ENCODE measurements at places on chromosomes 12 and 14. TPM values are rescaled to one million over a fixed set of nuclear protein-coding genes. Genes with fewer than 3 reads are reported as not detected.

Gene EML5
- 7.4 TPM for total RNA-seq

Gene TCTN2
- total RNA-seq, result 9.3 TPM

Gene SAV1
- 28.9 TPM for total RNA-seq

Gene RPL41
- total RNA-seq, result 3,433 TPM

Gene NGB
- not detected for total RNA-seq

Gene VRTN
- not detected for total RNA-seq

Gene TMPRSS12
- total RNA-seq, result not detected

Gene TAS2R8
- total RNA-seq, result not detected

Gene ABCD2
- not detected for total RNA-seq

Gene DENND5B
- 9.9 TPM for total RNA-seq

Gene STAB2
- not detected for total RNA-seq

GRCh38 chr12:15453613-15454012 lies 131.3 kb downstream of the PTPRO start:
- no peaks in the 10 kb centered on the region for H3K36me3 ChIP-seq
- no peaks in the 10 kb centered on the region for H3K27me3 ChIP-seq
- no peak overlapping the region for H3K4me3 ChIP-seq
- H3K4me1 ChIP-seq, result no peaks in the 10 kb centered on the region
- DNase-seq, result no peak

DNA sequence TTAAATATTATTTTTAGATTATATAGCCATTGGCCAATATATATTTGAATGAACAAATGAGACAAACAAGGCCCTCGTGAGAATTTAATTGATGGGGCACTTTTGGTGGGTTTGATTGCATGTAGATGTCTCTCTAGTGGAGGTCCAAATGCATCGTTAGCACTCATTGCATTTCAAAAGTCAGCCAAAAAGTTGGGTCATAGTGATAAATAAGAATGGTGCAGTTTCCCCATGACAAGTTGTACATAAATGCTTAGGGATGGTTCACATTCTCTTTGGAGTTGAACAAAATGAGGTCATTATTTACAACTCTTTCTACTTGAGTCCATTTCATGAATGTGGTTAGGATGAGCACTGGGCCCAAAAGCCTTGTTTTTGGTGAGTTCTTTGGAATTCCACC lies 1.0 kb downstream of the BEST3 start:
- H3K27me3 ChIP-seq, result no peaks in the 10 kb centered on the region
- H3K36me3 ChIP-seq, result no peaks in the 10 kb centered on the region
- no peak overlapping the region for H3K27ac ChIP-seq
- DNase-seq, result no peak

GRCh38 chr14:105281371-105282097 lies 19.3 kb downstream of the BRF1 start:
- H3K36me3 ChIP-seq, result 0 out of 2 replicates have a peak, but pooled peaks cover 4% of the 10 kb centered on the region
- no peak overlapping the region for H3K27ac ChIP-seq
- H3K27me3 ChIP-seq, result no peaks in the 10 kb centered on the region
- no peak overlapping the region for H3K4me3 ChIP-seq
- H3K4me1 ChIP-seq, result peaks cover 9% of the 10 kb centered on the region
- DNase-seq, result peak; percentile 50

DNA sequence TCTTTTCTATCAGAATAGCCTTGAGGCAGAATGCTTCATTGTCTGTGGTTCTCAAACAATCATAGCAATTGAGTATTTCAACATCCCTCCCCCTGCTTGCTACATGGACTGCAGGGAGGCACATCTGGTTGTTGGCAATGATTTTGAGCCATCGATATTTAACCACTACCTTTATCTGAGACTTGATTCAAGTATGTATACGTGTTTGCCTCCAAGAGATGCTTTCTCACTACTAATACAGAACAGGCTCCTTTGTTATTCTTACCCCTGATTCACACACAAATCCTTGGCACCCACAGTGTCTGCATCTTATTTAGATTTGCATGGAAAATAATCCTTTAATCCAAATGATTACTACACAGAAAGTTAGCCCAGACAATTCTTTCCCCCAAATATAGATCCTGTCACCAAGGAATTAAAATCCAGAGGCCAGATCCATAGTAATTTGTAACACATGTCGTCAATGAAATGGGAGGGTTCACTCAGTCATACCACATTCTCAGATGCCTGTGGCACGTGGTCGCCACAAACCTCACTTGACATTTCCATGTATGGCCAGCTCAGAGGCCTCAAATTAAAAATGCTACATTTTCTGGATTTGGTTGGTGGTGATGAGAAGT lies 199.3 kb downstream of the ITPR2 start:
- no peak overlapping the region for H3K27ac ChIP-seq
- peaks cover 75% of the 10 kb centered on the region for H3K4me1 ChIP-seq
- DNase-seq, result no peak
- no peaks in the 10 kb centered on the region for H3K27me3 ChIP-seq
- no peaks in the 10 kb centered on the region for H3K36me3 ChIP-seq

DNA sequence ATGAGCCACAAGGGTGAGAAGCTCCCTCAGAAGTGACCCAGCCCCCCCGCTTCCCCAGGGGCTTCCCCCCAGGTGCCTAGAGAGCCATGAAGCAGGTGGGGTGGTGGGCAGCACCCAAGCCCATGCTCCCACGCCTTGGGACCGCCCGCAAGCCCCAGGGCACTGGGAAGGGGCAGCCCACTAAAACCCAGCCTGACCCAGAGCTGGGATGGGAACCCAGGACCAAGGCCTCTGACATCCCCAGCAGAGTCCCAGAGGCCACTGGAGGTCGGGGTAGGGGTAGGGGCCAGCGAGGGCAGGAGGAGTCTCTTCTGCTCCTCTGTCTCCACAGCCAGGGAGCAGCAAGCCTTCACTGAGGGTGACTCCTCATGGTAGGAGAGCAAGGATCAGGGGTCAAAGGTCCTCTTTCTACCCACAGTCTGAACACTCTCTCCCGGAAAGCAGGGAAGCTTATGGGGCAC lies 86.5 kb upstream of the ZFP36L1 start:
- H3K36me3 ChIP-seq, result peaks cover 73% of the 10 kb centered on the region
- H3K4me3 ChIP-seq, result no peak overlapping the region
- DNase-seq, result no peak
- peaks cover 17% of the 10 kb centered on the region for H3K4me1 ChIP-seq
- peaks cover 43% of the 10 kb centered on the region for H3K27me3 ChIP-seq
- no peak overlapping the region for H3K27ac ChIP-seq

DNA sequence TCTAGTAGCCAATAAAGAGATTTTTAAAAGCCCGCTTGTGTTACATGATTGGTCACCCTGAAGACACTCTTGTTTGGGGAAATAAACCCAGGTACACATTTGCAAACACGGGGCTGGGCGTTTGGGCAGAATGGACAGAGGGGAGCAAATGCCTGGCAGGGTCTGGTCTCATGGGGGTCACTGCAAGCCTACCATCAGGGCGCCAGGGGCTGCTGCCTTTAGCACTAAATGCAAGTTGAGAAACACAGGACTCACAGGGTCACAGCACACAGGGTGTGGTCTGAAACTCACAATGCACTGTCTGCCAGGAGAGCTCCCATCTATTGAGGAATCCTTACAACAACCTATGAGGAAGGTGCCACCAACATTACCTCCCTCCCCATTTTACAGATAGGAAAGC lies 62.6 kb downstream of the CHGA start:
- no peak overlapping the region for H3K27ac ChIP-seq
- H3K36me3 ChIP-seq, result peaks cover 13% of the 10 kb centered on the region
- H3K4me1 ChIP-seq, result peaks cover 12% of the 10 kb centered on the region
- no peak overlapping the region for H3K4me3 ChIP-seq
- no peaks in the 10 kb centered on the region for H3K27me3 ChIP-seq
- DNase-seq, result no peak

GRCh38 chr14:35336494-35337268 lies 44.5 kb downstream of the PSMA6 start:
- H3K27ac ChIP-seq, result no peak overlapping the region
- no peak for DNase-seq
- H3K4me3 ChIP-seq, result no peak overlapping the region
- H3K27me3 ChIP-seq, result peaks cover 2% of the 10 kb centered on the region
- H3K36me3 ChIP-seq, result no peaks in the 10 kb centered on the region
- peaks cover 21% of the 10 kb centered on the region for H3K4me1 ChIP-seq

GRCh38 chr12:106710143-106710893 lies 64.2 kb upstream of the RIC8B start:
- H3K36me3 ChIP-seq, result no peaks in the 10 kb centered on the region
- H3K27ac ChIP-seq, result no peak overlapping the region
- H3K4me1 ChIP-seq, result no peaks in the 10 kb centered on the region
- no peak for DNase-seq
- no peak overlapping the region for H3K4me3 ChIP-seq

DNA sequence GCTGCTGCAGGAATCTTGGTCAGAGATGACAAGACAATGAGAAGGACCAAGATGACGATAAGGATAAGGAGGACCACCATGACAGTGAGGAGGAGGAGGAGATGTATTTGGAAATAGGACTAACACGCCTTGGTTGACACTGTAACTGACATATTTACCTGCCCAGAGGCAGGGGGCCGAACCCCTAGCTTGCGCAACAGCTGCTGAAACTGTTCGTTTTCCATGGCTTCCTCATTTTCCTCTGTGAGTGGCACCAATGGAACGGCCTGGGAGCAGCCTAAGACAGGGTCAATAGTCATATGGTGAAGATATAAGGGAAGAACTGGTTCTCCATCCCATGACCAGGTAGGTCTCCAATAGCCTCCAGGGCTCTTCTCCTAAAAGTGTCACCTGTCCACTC lies 28.8 kb downstream of the TIMELESS start:
- no peak overlapping the region for H3K27ac ChIP-seq
- no peak overlapping the region for H3K4me3 ChIP-seq
- no peaks in the 10 kb centered on the region for H3K4me1 ChIP-seq
- DNase-seq, result no peak

DNA sequence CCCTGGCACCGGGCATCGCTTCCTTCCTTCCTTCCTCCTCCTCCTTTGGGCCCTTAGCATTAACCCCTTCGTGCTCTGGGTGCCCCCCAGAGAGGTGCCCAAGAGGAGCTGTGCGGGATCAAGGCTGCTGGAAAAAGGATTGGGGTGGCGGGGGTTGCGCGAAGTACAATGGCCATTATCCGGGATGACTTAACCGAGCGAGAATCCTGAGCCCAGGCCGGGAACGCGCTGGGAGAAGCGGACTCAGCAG lies 2.8 kb downstream of the DHH start:
- peaks cover 21% of the 10 kb centered on the region for H3K27me3 ChIP-seq
- H3K36me3 ChIP-seq, result 0 out of 2 replicates have a peak, but pooled peaks cover 5% of the 10 kb centered on the region
- no peak overlapping the region for H3K27ac ChIP-seq
- peak overlapping the region; percentile 83 for H3K4me3 ChIP-seq
- peaks cover 43% of the 10 kb centered on the region for H3K4me1 ChIP-seq

- H3K4me1 ChIP-seq, result peaks cover 37% of the 10 kb centered on the region
- H3K36me3 ChIP-seq, result peaks cover 49% of the 10 kb centered on the region
- peak; percentile 44 for DNase-seq
- H3K27me3 ChIP-seq, result peaks cover 2% of the 10 kb centered on the region
Measured at GRCh38 chr14:32129124-32129523, 52.0 kb downstream of the ARHGAP5 start.

DNA sequence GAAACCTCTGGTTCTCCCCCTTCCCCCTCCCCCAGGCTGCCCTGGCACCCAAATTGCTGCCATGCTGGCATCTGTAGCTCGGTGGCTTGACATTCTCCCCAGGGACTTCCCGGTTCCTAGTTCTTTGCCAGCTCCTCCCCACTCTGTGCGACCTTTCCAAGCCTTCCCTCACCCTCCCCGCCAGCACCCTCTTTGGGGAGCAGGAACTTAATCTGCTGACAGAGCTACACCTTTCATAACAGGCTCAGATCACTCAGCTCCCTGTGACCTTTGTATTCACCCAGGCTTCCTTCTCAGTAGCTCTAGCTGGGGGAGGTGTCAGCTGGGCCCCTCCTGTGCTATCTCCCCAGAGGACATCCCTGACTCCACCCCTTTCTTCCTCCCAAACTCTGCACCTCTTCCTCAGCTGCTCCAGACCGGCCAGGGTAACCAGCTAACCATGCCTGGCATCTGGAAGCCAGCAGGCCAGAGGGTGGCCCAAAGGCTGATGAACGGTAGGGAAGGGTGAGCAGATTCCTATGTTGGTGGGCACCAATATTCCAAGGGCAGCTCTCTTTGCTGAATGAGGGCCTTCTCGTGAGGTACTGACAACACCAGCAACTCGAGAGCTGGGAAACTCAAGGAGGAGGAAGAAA lies 1.8 kb upstream of the COX14 start:
- DNase-seq, result no peak
- H3K4me3 ChIP-seq, result peak overlapping the region; percentile 66
- peak overlapping the region; percentile 90 for H3K27ac ChIP-seq
- peaks cover 15% of the 10 kb centered on the region for H3K36me3 ChIP-seq
- peaks cover 26% of the 10 kb centered on the region for H3K4me1 ChIP-seq

DNA sequence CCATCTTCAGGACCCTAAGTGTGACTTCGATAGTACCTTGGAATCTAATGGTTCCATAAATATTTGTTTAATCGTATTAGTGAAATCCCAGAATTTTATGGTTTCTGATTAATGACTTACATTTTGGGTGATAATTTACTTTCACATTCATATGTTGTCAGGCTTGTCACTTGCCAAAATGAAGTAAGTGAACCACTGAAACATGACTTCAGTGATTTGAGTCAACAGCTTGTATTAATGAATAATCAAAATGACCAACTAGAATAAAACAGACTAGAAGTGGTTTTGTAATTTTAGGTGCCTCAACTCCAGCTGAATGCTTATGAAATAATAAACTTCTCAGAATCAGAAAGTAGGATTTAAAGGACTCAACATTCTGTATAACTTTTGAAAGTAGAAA lies 517.1 kb downstream of the PRKD1 start:
- no peak overlapping the region for H3K4me3 ChIP-seq
- H3K27ac ChIP-seq, result no peak overlapping the region
- H3K4me1 ChIP-seq, result no peaks in the 10 kb centered on the region
- no peaks in the 10 kb centered on the region for H3K27me3 ChIP-seq
- H3K36me3 ChIP-seq, result 0 out of 2 replicates have a peak, but pooled peaks cover 10% of the 10 kb centered on the region

- H3K36me3 ChIP-seq, result peaks cover 7% of the 10 kb centered on the region
- no peak overlapping the region for H3K27ac ChIP-seq
- DNase-seq, result no peak
- no peaks in the 10 kb centered on the region for H3K27me3 ChIP-seq
- no peaks in the 10 kb centered on the region for H3K4me1 ChIP-seq
Measured at GRCh38 chr14:37501877-37502276, 93.2 kb downstream of the FOXA1 start.

DNA sequence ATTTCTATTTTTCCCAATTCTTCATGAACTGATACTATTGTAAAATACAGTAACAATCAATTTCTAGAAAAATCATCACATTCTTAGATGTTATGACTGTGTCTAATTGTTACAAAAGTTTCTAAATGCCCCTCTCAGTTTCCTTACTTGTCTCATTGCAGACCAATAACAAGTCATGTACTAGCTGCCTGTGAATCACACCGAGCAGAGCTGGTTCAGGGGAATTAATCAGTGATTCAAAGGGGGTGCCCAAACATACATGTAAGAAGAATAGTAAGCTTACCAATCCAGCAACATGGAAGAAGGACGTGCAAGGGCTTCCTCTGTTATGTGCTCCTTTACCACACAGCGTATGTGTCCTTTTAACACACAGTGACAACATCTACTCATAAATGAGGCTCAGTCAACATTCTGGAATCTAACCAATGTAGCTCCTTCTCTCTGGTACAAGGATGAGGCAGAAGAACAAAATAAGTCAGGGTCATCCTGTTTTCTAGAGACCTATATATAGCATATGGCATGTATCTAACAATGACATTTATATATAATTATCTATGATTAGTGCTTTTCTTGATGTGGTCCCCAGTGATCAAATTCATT lies 126.4 kb downstream of the SCN8A start:
- 0 out of 2 replicates have a peak, but pooled peaks cover 2% of the 10 kb centered on the region for H3K27me3 ChIP-seq
- H3K36me3 ChIP-seq, result peaks cover 39% of the 10 kb centered on the region
- peak; percentile 25 for DNase-seq
- H3K27ac ChIP-seq, result peak overlapping the region; percentile 49

Data from HFFc6 (cell line).